RWPE1 (cell line): ENCODE measurements at places on chromosomes 5 and 9.

- DNase-seq: no peak
These were observed 6.9 kb upstream of the IGFBPL1 start for GRCh38 chr9:38431116-38431515.

GRCh38 chr5:142427015-142427364 lies 102.2 kb upstream of the SPRY4 start:
- DNase-seq: no peak

DNA sequence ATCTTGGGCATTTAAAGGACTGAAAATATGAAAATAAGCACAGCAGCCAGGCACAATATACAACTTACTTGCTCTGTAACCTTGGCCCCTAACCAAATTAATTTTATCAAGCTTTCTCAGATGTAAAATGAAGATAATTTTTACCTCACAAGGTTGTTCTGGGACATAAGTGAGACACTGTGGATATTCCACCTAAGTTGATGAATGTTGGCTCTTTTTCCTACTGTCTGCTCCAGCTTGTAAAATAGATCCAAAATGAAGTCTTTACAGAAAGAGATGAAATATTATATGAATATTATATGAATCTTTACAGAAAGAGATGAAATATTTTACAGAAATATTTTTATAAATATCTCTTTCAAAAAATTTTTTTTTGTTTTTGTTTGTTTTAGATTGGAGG lies 270.1 kb downstream of the DNAH5 start:
- DNase-seq: no peak

DNA sequence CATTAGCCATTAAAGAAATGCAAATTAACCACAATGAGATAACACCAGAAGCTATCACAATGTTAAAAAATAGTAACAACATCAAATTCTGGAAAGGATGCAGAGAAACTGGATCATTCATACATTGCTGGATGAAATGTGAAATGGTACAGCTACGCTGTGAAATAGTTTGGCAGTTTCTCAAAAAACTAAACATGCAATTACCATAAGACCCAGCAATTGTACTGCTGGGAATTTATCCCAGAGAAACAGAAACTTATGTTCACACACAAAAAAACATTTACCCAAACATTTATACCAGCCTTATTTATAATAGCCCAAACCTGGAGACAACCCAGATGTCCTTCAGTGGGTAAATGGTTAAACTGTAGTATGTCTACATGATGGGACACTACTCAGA lies 592.9 kb downstream of the ZNF608 start:
- no peak for DNase-seq

GRCh38 chr5:170533383-170533782 lies 29.6 kb downstream of the KCNIP1 start:
- no peak for DNase-seq

DNA sequence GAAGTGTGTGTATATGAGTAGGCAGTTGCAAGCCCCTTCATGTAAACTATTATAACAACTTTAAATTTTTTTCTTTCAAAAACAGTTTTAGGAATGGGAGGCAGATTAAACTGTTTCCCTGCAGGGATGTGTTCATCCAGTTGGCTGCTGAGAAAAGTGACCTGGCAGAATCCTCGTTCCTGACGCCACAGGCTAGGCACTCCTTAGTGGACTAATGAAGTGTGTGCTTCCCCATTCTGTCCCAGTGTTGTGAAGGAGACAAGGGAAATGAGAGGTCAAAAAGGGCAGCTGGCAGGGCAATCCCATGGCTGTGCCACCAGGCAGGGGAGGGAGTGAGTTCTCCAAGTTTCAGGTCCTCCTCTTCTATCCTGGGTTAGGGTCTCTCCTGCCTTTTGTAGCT lies 59.8 kb downstream of the FOXD1 start:
- no peak for DNase-seq

DNA sequence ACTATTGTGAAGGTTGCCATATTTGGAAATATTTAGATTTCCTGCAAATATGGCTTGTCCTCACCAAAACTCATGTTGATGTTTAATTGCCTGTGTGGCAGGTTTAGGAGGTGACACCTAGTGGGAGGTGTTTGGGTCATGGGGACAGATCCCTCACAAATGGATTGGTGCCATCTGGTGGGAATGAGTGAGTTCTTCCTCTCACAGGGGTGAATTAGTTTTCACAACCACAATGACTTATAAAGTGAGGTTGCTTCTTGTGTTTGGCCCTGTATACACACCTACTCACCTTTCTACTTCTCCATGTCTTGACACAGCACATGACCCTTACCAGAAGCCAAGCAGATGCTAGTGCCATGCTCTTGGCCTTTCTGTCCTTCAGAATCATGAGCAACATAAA lies 41.1 kb downstream of the ISOC1 start:
- DNase-seq: no peak

- no peak for DNase-seq
These were observed 84.5 kb downstream of the FOXD1 start for GRCh38 chr5:73363911-73364730.

DNA sequence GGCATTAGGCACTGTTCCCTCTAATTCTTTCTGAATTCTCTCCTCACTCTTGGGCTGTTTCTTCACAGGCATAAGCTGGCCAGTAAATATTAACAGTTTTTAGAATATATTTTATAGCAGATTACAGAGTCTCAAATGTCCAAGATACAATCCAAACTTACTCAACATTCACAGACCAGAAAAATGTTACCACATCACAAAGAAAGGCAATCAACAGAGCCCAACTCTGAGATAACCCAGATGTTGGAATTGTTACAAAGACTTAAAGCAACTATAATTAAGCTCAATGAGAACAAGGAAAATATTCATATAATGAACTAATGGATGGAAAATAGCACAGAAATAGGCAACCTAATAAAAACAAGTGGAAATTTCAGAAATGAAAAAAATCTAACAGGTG lies 401.1 kb upstream of the RGMB start:
- no peak for DNase-seq
